Stimulated activated naive CD8-positive, alpha-beta T cell treated with anti-CD3 and anti-CD28 coated beads, Interleukin-15, amount 100 ng/mL, for 72 hours (primary cell): ENCODE measurements at places on chromosomes 13 and 19.

DNA sequence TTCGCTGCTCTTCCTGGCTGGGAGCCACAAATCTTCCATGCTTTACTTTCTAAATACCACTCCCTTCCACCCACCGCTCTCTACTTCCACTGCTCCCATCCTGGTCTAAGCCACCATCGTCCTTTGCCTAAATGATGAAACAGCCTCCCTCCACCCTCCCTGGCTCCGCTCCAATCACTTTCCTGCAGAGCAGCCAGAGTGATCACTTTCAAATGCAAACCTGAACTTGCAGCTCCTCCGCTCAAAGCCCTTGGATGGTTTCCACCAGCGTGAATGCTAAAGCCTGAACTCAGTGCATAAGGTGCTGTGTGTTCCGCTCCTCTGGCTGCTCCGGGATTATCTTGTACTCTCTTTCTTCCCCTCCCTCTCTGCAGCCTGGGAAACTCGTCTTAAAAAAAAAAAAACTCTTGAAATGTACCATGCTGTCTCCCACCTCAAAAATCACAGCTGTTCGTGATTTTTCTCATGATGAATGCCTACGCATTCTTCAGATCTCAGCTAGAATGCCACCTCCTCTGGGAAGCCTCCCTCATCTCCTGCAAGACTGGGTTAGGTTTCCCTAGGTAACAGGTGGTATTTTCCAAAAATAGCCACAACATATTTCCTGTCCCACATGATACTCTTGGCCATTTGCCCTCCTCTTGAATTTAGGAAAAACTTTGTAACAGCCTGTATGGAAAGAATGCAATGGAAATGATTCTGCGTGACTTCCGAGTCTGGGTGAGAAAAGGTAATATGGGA, 3.7 kb upstream of the SIN3B start:
- no peak for DNase-seq

GRCh38 chr13:103430368-103430767, 364.2 kb upstream of the SLC10A2 start:
- no peak for DNase-seq

DNA sequence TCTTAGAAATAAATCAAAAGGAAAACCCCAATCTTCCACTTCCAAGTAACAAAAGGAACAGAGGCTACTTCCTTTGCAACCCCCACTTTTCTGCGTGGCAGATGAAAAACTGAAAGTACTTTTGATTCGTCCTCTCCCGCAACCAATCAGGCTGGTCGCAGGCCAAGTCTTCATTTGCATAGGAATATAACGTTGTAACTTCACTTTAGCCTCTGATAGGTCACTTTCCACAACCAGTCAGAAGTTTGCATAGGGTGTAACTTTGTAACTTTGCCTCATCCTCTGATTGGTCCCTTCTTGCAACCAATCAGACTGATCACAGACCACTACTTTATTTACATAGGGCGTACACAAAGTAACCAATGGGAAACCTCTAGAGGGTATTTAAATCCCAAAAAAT, 37.2 kb downstream of the TGDS start:
- DNase-seq: peak; percentile 54

GRCh38 chr19:45828523-45828922, 13.4 kb upstream of the RSPH6A start:
- DNase-seq: no peak

GRCh38 chr13:52848455-52849195, at the start of gene PCDH8:
TSS of gene PCDH8 (minus strand) at chr13:52848640. CDS start at chr13:52848436, 204 bp downstream.
- no peak for DNase-seq

DNA sequence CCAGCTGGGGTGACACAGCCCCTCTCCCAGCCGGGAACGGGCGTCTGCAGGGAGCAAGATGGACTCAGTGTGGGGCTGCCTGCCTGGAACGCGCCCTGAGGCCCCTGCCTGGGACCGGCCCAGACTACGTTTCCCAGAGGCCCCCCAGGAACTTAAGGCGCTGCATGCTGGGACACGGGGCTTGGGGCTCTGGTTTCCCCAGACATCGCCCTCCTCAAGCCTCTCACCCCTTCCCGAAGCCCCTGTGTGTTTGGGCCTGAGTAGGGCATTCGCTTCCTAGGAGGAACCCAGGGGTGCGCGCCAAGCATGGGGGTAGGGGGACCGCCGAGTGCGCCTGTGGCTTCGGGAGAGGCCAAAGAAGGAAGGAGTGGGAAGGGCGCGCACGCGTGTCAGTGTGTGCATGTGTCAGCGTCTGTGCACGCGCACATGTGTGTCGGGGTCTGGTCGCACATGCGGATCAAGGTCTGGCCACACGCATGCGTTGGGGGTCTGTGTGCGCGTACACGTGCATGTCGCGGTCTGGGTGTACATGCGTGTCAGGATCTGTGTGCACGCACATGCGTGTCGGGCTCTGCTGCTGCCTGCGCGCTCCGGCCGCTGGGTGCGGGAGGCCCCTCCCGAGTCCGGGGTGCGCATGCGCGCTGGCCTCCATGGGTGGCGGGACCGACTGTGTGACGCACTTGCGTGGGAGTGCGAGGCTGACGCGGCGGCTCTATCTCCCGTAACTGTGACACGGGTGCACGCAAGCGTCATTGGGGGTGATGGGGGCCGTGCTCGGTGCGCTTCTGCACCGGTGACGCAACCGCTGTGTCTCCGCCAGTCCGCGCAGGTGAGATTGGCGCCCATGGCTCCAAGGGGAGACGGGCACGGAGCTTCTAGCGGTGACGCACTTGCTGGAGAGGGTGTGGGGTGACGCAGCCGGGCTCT, 16.2 kb downstream of the ZNF331 start:
- peak; percentile 93 for DNase-seq

- no peak for DNase-seq
Observed at GRCh38 chr19:10796653-10797052, 39.4 kb downstream of the TMED1 start.

- no peak for DNase-seq
Observed at GRCh38 chr19:4649392-4650047, 10.2 kb downstream of the TNFAIP8L1 start.

GRCh38 chr13:26342898-26343297, 89.0 kb downstream of the CDK8 start:
- DNase-seq: no peak

DNA sequence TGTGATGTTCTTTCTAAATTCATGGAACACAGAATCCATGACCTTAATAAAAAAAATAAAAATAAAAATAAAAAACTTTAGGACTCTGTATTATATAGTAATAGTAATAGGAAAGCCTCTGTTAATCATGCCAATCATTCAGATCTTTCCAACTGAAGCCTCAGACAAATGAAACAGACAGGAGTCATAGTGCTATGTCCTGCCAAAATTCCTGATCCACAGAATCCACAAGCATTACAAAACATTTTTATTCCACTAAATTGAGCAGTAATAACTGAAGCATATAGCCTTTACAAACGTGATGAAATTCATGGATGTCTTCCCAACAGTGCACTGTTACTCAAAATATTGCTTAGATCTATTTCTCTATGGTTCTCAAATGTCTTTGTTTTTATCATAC, 820.6 kb upstream of the PCDH9 start:
- DNase-seq: no peak

- DNase-seq: no peak
Observed at GRCh38 chr19:47356900-47357299, 7.8 kb downstream of the DHX34 start.

- DNase-seq: no peak
Observed at GRCh38 chr19:17420475-17420924, 653 bp downstream of the MVB12A start.

GRCh38 chr19:13149628-13150186, 468 bp downstream of the STX10 start:
- no peak for DNase-seq

DNA sequence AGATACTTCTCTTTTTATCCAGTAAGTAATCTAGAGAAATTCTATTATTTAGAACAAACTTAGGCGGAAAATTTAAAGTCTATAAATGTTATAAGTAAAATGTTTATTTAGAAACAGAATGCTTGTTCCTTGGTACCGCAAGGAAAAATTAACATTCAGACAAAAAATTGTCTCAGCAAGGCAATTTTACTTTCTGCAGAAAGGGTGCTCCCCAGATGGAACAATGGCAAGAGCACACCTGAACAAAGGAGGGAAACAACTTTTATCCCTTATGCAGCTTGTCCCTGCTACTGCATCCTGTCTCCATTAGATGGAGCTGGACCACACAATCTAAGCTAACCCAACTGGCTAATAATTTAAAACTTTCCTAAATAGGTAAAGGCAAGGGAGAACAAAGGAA, 6.5 kb upstream of the ZNF708 start:
- no peak for DNase-seq

DNA sequence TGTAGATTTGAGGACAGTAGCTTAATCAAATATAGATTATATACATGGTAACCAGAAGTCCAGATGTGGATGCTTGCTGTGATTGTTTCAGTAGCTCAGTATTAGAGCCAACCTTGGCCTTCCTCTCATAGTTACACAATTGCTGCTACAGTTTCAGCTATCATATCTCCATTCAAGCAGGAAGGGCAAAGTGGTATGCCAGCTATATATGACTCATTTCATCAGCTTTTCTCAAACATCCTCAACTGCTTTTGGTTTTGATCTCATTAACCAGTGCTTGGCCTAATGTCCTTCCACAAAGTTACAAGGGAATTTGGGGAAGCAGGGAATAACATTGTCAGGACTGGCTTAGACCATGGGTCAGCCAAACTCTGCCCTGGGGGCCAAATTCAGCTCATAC, 73.0 kb upstream of the MAB21L1 start:
- no peak for DNase-seq

DNA sequence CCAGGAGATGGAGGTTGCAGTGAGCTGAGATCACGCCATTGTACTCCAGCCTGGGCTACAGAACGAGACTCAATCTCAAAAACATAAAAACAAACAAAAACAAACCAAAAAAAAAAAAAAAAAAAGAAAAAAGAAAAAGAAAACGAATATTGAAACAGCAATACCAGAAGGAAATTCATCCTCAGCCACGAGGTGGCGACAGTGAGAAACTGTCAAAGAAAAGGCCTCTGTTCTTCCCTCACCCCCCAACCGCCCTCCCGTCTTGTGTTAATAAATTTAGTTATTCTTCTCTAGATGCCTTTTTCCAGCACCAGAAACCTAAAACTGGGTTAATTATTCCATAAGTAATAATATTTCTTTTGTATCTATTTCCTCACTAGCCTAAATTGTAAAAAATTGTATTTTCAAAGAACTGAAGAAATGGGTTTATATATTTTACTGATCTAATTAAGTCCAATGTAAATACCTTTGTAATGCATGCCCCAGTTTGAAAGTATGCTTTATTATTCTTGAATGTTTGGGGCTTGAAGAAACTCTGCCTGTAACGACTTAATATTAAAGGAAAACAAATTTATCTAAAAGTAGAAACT, 38.6 kb downstream of the LIG4 start:
- peak; percentile 34 for DNase-seq

- no peak for DNase-seq
Observed at GRCh38 chr13:31134039-31134711, 27.5 kb downstream of the HSPH1 start.

- no peak for DNase-seq
Observed at GRCh38 chr13:37700887-37701286, 102.3 kb upstream of the POSTN start.

DNA sequence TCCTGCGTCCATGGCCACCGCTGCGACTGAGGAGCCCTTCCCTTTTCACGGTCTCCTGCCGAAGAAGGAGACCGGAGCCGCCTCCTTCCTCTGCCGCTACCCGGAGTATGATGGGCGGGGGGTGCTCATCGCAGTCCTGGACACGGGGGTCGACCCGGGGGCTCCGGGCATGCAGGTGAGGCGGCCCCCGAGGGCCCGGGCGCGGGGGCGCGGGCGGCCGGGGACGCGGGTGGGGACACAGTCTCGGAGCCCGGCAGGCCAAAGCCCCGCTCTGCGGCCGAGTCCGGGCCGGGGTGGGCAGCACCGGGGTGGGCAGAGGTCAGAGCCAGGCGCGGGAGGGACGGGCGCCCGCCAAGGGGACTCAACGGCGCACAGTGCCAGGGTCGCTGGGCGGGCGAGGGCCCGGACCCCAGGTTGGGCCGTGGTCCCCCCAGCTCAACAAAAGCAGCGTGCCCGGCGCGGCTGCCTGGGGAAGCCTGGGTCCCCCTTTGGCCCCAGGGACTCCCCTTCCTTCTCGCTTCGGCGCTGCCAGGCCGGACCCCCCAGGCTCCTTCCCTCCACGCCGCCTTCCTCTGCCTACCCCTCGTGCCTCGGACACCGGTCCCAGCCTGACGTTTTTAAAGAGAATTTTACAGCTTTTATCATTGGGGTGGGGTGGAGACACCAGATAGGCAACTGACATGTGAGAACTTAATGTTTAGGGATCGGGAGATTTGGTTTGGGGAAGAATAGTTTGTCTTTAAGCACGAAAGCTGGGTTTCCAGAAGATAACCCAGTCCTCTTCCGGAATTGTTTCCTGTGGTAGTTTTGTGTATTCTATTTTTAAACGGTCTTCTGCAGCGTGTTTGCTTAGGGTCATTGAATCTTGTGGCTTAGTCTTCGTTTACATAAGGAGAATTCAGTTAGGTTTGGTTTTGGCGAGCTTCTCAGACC, 509 bp downstream of the TPP2 start:
- peak; percentile 37 for DNase-seq

DNA sequence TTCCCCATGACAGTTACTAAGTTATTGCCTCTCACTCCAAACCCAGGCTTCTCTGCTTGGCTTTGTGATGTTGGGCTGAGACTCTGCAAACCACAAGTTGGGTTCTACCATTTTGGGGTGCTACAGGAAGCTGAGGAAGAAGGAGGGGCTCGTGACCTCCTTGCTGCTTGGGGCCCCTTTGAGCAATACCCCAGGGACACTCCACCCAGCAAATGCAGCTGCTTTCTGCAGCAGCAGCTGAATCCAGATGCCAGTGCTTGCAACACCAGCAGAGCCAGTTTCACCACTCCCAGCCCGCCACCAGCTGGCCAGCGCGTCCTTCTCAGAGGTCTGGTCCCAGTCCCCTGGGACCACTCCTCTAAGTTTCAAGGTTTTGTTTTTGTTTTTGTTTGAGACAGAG, 22.0 kb upstream of the UBAC2 start:
- DNase-seq: no peak

DNA sequence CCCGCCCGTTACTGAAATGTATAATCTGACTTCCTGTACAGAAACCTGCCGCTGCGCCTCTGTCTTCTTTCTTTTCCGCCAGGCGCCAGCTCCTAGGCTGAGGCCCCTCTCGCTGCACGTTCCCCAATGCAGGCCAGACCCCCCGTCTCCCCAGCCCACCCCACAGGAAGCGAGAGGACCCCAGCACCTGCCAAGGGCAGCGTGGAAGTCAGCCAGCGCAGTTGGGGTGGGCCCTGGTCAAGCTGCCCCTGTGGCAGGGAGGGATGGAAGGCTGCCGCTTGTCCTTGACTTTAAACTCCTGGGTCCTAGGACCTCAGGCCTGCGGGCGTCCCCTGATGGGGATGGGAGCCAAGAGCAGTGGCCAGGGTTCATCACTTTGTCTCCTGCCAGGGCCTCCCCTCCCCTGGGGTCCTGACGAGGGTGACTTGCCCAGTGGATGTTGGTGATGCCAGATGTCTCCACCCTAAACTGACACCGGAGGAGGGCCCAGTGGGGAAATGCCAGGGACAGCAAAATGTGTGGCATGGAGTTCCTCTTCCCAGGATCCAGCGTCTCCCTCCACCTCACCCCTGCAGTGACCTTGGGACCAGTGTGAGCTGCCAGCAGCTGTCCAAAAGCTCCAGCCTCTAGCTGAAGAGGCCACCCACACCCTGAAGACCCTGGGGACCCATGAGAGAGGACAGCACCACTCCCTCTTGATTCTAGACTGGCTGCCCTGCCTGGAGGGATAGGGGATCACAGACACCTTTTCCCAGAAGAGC, 8.5 kb upstream of the MARCHF2 start:
- no peak for DNase-seq

GRCh38 chr13:95484052-95484451, 68.5 kb upstream of the CLDN10 start:
- DNase-seq: no peak
